ENCODE measurements at places on chromosomes 5 and 9. TPM values are rescaled to one million over a fixed set of nuclear protein-coding genes. Genes with fewer than 3 reads are reported as not detected.

DNA sequence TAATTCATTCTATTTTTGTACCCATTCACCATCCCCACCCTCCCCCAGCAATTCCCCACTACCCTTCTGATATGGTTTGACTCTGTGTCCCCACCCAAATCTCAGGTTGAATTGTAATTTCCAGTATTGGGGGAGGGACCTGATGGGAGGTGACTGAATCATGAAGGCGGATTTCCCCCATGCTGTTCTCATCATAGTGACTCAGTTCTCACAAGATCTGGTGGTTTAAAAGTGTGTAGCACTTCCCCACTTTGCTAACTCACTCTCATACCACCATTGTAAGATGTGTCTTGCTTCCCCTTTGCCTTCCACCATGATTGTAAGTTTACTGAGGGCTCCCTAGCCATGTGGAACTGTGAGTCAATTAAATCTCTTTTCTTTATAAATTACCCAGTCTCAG lies 25.9 kb upstream of the TESK1 start:
- no peak for DNase-seq

DNA sequence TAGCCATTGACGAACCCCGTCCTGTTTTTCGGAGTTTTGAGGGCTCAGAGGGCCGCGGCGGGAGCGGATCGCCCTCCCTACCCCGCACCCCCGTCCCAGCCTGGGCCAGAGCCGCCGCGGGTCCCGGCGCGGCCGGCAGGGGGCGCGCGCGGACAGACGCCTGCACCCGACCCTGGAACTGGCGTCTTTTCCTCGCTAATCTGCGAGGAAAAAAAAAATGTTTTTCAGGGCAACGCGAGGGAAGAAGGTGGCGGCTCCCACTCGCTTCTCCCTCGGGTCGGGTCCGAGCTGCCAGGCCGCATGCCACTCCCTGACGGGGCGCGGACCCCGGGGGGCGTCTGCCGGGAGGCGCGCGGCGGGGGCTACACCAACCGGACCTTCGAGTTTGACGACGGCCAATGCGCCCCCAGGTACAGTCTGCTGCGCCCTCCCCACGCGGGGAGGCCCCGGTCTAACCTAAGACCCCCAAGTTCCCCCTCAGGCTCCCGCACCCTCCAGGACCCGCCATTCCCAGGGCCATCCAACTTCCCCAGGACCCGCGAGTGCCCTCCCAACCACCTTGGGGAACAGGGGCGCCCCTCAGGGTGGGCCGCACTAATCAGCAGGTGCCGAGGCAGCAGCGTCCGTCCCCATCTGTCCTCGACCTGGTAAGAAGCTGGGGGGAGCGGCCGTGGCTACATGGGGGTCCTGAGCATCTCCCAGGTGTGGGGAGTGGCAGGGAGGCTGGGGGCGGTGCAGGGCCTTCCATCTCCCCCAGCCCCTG lies at the start of gene KCNT1:
TSS of gene KCNT1 (plus strand) at position 227 of the 763 bp plus-strand sequence. CDS start at position 301, 74 bp downstream.
- DNase-seq: no peak

- DNase-seq: no peak
Measured at GRCh38 chr5:110707260-110707844, 19.1 kb downstream of the TMEM232 start.

DNA sequence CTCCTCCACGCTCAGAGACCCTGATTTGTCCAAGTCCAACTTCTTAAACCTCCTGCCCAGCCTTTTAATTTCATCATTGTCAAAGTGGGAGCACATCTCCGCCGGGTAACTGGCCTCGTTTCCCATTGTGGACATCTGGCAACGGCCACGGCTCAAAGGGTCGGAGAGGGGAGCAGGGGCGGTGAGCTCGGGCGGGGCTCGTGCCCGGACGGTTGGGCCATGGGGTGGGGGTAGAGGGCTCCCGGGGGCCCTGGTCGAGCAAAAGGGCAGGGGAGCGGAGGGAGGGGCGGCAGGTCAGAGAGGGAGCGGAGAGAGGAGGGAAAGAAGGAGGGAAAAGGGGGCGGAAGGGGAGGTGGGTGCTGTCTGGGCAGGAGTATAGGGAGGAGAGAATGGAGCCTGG lies at the start of gene PPP3R2:
TSS of gene PPP3R2 (minus strand) at position 174 of the 400 bp plus-strand sequence. CDS start at position 126, 48 bp downstream.
- no peak for DNase-seq

DNA sequence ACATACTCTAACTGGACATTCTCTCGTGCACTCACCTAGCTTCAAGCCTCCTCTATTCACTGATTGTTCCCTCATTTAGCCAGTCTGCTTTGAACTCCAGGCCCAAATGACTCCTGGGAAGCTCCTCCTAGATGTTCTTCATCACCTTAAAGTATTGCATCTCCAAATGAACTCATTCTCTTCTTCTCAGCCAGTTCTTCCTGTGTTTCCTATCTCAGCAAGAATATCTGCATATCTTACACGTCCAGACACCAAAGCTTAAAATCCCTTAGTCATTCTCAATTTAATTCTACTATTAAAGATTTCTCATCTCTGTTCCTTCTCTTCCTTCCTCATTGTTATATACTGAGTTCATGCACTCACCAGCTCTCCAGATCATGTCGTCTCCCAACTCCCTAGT lies 118.6 kb upstream of the DAB2 start:
- no peak for DNase-seq

GRCh38 chr5:156920042-156920860 lies 42.8 kb downstream of the TIMD4 start:
- no peak for DNase-seq

- no peak for DNase-seq
Measured at GRCh38 chr9:79362100-79363081, 209.4 kb upstream of the TLE4 start.

DNA sequence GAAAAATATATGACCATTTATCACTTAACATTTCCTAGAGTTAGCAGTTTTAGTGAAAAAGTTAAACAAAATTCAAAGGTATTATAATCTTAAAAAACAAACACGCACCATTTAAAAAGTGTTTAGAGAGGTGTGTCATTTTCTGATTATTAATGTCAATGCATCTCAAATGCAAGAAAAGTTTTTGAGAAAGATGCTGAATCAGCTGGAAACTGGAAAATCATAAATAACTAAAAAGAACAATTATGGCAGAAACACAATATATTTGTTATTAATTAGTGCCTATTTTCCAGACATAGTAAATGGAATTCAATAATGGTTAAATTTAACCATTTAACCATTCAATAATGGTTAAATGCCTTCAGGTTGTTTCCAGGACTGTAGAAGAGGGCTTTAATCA lies 64.9 kb downstream of the RICTOR start:
- DNase-seq: no peak

- DNase-seq: no peak
Measured at GRCh38 chr9:135501261-135502167, 1.0 kb downstream of the MRPS2 start.

DNA sequence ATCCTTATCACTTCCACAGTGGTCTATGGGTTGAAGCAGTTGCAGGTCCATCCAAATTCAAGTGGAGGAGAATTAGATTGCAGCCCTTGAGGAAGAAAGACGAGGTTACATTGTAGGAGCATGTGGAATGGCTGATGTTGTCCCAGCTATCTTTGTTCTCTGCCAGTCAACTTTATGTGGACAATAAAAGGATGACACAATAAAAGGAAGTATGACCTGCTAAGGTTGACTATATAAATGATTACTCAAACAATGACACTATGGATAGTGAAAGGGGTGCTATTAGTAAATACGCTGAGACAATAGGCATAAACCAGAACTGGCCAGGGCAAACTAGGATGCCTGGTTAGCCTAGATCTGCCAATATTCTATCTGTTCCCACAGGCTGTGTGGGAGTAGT lies 12.8 kb upstream of the ZNF618 start:
- DNase-seq: no peak

DNA sequence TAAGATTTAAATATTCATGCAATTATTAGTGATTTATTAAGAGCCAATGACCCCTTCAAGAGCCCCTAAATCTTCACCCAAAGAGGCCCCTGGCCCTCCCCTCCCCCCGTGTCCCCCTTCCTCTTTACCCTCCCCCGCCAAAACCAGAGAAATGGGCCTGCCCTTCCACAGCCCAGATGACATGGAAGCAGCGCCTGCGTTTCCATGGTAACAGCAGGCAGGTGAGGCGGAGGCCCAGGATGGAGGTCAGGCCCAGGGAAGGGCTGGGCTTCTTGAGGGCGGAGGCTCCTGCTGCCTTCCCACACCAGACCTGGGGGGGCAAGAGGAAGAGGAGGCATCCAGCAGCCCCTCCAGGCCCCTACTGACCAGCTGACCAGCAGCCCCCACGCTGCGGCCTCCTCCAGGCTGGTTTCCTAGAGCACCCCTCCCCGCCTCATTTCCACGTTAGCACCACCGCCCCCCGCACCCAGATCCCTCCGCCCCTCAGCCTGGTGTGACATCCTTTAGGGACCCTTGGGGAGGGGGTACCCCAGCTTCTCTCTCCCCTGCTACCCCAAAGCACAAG lies 37.4 kb downstream of the UNC5A start:
- no peak for DNase-seq

GRCh38 chr9:3525096-3525835 lies 535 bp downstream of the RFX3 start:
- DNase-seq: no peak

- DNase-seq: no peak
Measured at GRCh38 chr9:114143234-114143633, 12.1 kb upstream of the COL27A1 start.

- DNase-seq: no peak
Measured at GRCh38 chr9:130336027-130336610, 70.6 kb downstream of the HMCN2 start.

GRCh38 chr5:58024151-58024550 lies 435.7 kb downstream of the PLK2 start:
- no peak for DNase-seq

The RBM22 gene
- total RNA-seq: 42.1 TPM

The PCDHGA3 gene
- total RNA-seq: 2.2 TPM

The C9orf152 gene
- total RNA-seq: 14.9 TPM

The NELFB gene
- 49.2 TPM for total RNA-seq

The RASGRF2 gene
- total RNA-seq: 2.3 TPM

The AFAP1L1 gene
- total RNA-seq: 9.7 TPM

The GLRA1 gene
- not detected for total RNA-seq
